CD4-positive, alpha-beta T cell treated with Interleukin-21 for 1 hour (primary cell): ENCODE measurements at places on chromosomes 12 and 14.

GRCh38 chr14:76773188-76773885 lies 12.1 kb downstream of the VASH1 start:
- DNase-seq = peak; percentile 28

DNA sequence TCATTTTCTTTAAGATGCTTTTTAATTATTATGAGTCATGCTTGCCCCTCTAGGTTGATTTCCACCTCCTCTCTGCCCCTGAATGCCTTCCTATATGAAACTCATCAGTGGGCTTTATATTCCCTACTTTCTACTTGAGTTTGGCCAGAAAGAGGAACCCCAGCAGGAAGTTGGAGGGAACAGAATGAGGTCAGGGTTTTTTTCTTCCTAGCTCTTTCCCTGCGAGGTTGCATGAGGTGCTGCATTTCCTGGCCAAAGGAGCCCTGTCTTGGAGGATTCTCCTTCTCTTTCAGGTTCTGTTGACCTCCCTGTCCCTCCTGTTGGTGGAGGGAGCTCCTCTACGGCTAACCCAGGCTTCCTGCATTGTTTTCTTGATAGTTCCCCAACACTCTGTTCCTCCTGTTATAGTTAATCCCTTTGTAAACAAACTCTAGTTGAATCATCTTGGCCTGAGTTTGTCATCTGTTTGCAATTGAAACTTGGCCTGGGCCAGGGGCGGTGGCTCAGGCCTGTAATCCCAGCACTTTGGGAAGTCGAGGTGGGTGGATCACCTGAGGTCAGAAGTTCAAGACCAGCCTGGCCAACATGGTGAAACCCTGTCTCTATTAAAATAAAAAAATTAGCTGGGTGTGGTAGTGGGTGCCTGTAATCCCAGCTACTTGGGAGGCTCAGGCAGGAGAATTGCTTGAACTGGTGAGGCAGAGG lies 15.3 kb upstream of the SPIC start:
- DNase-seq = no peak

DNA sequence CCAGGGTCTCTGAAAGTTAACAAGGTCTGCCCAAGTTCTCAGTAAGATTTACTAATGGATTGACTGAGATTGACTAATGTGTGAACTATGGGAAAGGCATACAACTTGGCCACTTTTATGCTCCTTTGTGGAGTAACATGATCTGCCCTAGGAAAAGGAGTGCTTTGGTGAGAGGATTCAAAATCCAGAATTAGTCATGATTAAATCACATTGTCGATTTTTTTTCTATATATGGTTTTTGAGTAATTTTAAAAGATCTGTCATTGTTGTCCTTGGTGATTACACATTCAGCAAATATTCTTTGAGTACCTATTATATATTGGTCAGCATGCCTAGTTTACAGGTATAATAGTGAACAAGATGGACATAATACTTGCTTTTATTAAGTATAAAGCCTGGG lies 147.7 kb upstream of the SYT10 start:
- no peak for DNase-seq

DNA sequence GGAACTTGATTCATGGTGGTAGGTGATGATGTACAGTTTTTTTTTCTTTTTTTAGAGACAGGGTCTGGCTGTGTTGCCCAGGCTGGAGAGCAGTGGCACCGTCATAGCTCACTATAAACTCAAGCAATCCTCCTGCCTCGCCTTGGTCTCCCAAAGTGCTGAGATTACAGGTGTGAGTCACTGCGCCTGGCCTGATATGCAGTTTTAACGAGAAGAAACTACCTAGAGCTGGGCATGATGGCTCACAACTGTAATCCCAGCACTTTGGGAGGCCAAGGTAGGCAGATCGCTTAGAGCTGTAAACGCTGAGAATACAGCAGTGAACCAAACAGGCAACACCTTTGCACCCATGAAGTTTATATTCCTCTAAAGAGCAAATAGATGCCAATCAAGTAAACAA lies 13.0 kb upstream of the VPS37B start:
- DNase-seq = no peak

DNA sequence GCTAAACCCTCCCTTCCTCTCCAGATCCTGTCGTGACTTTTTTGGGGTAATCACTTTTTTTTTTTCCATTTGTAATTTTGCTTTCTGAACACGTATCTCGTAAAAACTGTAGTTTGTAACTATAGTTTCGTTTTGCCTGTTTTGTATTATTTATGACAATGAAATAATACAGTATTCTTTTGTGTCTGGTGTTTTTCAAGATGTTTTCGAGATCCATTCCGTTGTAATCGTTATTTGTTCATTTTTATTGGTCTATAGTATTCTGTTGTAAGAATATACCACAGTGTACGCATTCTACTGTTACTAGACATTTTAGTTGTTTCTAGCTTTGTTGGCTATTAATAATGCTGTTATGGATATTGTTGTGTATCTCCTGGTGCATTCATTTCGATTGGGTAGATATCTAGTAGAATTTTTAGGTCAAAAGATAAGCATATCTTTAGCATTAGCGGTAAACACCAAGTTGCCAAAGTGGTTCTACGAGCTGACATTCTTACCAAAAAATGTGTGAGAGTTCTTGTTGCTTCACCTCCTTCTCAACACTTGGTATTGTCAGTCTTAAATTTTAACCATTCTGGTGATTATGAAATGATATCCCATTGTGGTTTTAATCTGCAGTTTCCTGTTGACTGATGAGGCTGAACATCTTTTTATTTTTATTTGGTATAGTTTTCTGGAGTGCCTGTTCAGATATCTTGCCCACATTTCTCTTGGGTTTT lies 92.3 kb upstream of the EVL start:
- DNase-seq = no peak

- DNase-seq = no peak
These were observed 222.4 kb upstream of the AMIGO2 start for GRCh38 chr12:47302111-47302671.

DNA sequence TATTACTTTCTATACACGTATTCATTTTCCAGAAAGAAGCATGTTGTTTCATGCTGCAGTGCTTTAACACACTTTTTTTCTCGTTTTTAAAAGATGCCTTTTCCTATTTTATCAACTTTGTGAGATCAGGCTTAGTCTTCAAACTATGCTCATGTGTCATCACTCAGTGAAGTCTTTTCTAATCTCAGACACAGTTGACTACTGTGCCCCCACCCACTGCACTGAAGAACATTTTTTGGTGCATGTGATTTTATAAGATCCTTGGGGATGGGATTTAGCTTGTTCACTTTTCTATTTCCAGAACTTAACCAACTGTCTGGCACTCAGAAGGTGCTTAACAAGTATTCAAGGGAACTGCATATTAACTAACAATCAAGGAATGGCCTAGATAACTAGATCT lies 85.5 kb downstream of the CDK17 start:
- DNase-seq = no peak

GRCh38 chr12:16037533-16037932 lies 126.4 kb downstream of the DERA start:
- no peak for DNase-seq

- DNase-seq = peak; percentile 23
These were observed 117.6 kb downstream of the CMAS start for GRCh38 chr12:22163594-22163993.

GRCh38 chr14:54278665-54279295 lies 118.0 kb upstream of the CDKN3 start:
- DNase-seq = no peak

GRCh38 chr14:88208858-88209257 lies 114.2 kb downstream of the KCNK10 start:
- DNase-seq = no peak

- DNase-seq = no peak
These were observed 9.1 kb downstream of the ULK1 start for GRCh38 chr12:131903270-131904255.

DNA sequence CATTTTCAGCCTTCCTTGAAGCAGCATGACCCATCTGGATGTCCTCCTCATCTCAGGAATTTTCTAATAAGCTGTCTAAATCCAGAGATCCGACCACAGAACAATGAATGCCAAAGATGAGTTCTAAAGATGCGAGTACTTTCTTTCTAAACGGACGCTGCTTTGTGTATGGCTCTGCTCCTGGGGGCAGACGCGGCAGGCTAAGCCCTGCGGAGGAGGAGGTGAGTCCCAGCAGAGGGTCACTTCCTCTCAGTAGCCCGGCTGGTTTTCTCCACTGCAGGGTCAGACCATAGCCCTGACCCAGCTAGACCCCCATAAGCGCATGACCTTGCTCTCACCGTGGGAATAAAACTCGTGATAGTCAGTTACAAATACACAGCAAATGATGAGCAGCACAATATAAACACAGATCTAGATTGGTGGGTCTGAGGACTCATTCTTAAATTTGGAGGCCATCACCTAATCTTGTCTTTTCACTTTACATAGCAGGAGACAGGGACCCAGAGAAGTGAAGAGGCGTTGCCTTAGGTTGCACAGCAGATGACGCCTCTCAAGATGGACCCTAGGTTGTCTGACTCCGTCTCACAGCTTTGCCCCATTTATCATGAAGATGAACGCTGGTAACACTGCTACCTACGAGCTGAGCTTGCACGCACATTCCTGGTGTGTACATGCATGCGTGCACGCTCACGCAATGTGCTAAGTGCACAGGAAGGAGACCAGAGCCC lies 16.6 kb downstream of the SSH1 start:
- DNase-seq = no peak

DNA sequence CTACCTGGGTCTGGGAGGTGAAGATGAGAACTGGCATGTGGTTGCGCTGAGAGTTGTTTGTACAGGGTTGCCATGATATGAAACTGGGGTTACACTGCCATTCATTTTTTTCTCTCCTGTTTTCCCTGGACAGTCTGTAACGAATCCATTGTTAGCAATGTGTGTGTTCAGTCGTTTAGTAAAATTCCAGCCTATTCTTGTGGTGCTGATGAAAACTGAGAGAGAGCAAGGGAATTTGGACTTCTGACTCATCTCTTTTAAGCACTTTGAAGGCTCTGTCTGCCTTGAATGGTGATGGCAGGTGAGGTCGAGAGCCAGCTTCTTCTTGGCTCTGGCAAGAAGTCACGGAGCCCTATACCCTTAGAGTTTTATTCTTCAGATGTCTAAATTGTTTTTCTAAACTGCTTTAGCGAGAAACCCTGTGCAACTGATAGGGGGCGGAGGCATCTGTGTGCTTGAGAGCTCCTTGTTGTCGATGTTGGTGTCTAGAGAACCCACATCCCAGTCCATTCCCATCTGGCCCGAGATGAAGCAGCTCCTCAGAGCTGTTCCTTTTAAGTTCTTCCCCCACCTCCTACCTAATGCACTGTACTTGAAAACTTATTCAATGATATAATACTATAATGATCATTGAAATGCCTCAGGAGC lies 204.4 kb downstream of the TMX1 start:
- DNase-seq = no peak

DNA sequence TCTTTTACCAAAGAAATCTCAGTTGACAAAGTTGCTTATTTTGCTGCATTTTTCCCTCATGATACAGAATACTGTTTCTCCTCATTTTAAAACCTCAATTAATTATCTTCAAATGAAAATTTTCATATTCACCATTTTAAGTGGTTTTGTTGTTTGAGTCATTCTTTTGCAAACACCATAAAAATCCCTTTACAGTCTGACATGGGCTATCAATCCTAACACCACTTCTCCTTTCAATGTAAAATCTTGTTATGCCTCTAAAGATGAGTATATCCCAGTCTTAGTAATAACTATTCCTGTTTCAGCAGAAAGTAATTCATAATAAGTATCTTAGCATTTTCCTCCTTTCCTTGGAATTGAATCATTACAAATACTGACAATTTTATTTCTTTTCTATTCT lies 192.2 kb downstream of the SYT1 start:
- no peak for DNase-seq

GRCh38 chr14:101508948-101509729 lies 52.2 kb upstream of the DIO3 start:
- DNase-seq = no peak

- DNase-seq = no peak
These were observed 49.8 kb downstream of the CCDC85C start for GRCh38 chr14:99554184-99554583.

GRCh38 chr14:58026967-58027366 lies 125.0 kb downstream of the ARMH4 start:
- no peak for DNase-seq

GRCh38 chr12:59911516-59911915 lies 315.7 kb downstream of the SLC16A7 start:
- no peak for DNase-seq
